Activated CD8-positive, alpha-beta memory T cell treated with anti-CD3 and anti-CD28 coated beads for 48 hours (primary cell): ENCODE measurements at places on chromosomes 7 and 10.

DNA sequence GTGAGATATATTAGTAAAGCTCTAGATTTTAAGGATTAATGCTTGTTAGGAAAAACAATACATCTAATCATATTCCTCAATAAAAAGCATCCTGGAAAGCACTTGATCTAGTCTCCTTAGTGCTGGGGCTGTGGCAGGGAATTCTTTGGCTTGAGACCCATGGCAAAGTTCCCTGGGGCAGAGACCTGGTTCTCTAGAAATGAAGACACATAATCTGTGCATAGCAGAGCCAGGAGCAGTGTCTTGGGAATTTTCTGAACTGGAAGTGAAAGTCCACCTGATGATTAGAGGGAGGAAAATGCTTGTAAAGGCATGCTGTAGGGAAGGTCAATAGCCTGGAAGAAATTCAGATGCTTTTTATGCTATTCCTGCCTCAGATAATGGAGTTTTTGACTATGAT is 247.4 kb downstream of the CDK14 start:
- DNase-seq: no peak

GRCh38 chr10:73798087-73798486 is 12.7 kb downstream of the ZSWIM8 start:
- no peak for DNase-seq

- no peak for DNase-seq
Measured at GRCh38 chr7:92953657-92954056, 117.3 kb upstream of the CDK6 start.

DNA sequence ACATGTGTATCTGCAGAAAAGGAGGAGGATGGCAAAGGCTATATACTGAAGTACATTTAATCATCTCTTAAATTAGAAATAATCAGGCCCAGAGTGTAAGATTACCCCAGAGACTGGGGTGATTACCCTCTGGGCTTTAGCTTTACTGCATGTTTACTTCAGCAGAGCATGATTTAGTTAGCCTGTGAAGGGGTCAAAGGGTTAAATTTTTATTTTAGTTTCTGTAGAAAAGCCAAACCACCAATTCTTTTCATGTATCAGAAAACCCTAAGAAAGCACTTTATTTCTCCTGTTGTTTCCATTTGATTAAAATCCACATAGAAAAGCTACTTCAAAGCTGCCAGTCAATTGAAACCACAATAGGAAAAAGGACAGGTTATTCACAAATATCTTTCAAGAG is 101.5 kb upstream of the LSM8 start:
- DNase-seq: no peak

- DNase-seq: no peak
Measured at GRCh38 chr7:158956805-158957509, 100.6 kb downstream of the DYNC2I1 start.

GRCh38 chr7:105756367-105756766 is 120.0 kb downstream of the ATXN7L1 start:
- DNase-seq: no peak

GRCh38 chr7:99033765-99034164 is 110.1 kb downstream of the SMURF1 start:
- DNase-seq: no peak

DNA sequence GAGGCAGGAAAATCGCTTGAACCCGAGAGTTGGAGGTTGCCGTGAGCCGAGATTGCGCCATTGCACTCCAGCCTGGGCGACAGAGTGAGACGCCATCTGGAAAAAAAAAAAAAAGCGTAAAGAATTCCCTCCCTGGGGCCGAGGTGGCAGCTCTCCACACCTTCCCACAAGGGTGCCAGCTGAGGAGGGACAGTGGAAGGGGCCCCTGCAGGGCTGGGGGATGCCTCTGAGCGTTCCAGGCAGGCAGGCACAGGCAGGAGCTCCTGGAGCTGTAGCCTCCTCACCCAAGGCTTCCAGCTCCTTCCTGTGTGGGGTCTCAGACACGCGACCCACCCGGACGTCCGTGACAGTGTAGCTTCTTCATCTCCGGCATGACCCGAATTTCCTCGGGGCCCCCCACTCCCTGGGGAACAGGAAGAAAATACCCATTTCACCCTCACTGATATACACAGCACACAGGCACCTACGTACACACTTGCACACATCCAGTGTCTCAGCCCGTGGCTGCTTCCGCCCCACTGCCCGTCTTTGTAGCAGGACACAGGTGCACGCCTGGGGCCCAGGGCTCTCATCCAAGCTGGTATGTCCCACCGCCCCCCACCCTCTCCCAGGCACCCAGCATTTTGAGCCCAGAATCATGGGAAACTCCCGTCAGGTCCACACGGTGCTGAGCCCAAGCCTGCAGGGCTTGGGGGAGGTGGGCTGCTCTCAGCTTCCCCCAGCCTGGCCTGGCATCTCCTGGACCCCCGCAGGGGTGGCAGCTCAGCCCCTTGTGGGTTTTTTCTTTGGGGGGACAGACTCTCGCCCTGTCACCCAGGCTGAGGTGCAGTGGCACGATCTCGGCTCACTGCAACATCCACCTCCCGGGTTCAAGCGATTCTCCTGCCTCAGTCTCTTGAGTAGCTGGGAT is 25.7 kb downstream of the GRIFIN start:
- DNase-seq: no peak

DNA sequence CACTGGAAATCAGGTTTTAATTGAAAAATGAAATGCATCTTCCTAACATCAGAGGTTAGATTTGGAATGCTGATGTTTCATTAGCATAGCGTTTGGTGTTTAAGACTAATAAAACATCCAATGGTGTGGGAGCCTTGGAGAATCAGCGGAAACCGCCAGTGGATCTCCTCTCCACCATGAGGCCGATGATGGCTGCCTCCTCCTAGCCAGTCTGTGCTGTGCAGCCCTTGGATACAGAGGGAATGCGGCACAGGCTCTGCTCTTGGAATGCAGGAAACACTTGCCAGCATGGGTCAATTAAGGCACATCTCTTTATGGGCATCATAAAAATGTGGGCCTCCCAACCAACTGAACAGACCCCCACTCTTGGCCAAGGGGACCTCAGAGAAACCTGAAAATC is 259.9 kb downstream of the GLRX3 start:
- no peak for DNase-seq

GRCh38 chr10:114541081-114541796 is 116.8 kb downstream of the ABLIM1 start:
- no peak for DNase-seq

DNA sequence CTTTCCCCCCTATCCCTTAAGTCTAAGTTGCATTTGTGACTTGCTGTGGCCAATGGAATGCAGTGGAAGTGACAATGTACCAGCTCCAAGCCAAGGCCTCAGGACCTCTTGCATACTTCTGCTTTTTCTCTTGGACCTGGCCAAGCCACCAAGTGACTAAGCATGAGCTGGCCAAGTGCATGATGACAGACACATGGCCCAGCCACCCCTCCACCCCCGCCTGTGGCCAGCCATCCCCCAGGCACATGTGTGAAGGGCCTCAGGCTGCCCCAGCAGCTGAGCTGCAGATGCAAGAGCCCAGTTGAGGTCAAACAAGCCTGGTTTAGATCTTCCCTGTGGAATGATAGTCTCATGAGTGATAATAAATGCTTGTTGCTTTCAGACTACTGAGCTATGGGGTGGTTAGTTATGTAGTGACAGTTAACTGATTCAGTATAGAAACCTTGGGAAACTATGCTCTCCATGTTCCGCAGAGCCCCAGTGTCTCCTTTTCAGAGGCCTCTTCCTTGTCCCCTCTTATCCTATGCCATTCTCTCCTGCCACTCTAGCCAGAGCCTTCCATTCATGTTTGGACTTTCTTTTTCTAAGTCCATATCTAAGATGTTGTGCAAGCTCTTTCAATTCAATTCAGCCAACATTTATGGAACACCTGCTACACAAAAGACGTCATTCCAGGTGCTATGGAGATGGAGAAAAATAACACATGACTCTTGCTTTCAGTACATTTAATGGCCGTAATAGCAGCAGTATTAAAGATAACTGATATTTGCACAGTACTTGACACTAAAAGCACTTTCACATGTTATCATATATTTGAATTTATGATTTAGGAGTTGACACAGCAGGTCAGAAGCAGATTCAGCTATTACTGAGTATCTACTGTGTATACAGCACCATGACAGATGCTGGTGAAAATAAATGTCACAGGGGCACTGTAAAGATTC is 55.5 kb upstream of the LOXL4 start:
- no peak for DNase-seq

DNA sequence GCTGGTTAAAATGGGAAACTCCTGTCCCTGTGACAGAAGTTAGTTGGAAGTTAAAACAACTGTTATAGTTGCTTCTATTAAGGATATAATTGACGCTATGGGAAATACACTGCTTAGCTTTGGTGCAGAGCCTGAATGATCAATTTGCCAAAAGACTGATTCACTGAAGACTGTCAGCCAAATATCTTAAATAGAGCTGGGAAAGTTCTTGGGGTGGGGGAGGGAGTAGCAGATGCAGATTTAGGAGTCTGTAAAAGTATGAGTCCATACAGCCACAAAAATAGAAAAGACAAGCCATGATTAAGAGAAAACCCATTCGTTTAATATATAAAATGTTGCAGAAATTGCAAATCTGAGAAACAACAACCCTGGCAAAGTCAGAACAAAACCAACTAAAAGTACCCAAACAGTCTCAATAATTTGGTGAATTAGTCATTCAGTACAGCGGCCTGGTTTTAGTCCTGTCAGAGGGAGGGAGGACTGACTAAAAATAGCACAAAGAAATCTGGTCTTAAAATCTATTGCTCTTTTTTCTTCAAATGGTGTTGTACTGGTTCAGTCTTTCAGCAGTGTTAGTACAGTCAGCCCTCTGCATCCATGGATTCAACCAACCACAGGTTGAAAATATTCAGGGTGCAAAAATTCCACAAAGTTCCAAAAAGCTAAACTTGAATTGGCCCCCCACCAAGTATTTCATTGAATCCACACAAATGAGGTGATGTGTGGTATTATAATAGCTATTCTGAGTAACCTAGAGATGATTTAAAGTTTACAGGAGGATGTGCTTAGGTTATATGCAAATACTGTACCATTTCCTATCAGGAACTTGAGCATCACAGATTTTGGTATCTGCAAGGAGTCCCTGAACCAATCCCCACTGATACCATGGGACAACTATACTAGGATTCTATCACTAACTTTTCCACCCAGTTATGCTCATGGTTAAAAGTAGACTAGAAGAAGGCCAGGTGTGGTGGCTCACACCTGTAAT is 30.0 kb downstream of the STK17A start:
- no peak for DNase-seq

DNA sequence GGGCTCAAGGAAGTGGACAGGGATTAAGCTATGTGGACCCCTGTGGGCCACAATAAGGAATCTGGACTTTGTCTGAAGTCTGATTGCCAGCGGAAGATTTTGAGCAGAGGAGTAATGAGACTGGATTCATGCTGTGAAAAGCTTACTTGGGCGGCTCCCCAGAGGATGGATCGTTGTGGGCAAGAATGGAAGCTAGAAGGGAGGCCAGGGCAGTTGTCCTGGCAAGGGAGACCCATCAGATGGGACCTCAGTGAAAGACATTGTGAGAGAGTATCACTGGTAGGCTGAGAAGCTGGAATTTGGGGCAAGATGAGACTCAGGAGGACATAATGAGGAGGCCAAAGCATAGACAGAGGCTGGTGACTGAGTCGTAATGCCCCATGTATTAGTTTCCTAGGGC is 15.6 kb downstream of the ABCC2 start:
- DNase-seq: no peak
